ENCODE measurements at places on chromosomes 6 and 20. TPM values are rescaled to one million over a fixed set of nuclear protein-coding genes. Genes with fewer than 3 reads are reported as not detected.

The GPX5 gene
- total RNA-seq = not detected

The SLC32A1 gene
- total RNA-seq = not detected

The DCDC2 gene
- not detected for total RNA-seq

The TREML2 gene
- total RNA-seq = not detected

The NT5E gene
- total RNA-seq = 762 TPM

The PRICKLE4 gene
- total RNA-seq = 3.1 TPM

The E2F1 gene
- 56.2 TPM for total RNA-seq

The ENPP4 gene
- 1.9 TPM for total RNA-seq

The DEFB124 gene
- not detected for total RNA-seq

The RBPJL gene
- total RNA-seq = not detected

The UST gene
- 4.9 TPM for total RNA-seq

The PPP1R3G gene
- total RNA-seq = 0.29 TPM

The CDSN gene
- total RNA-seq = not detected

The RIPOR3 gene
- total RNA-seq = 0.13 TPM

The MLN gene
- total RNA-seq = not detected

The DZANK1 gene
- 1.2 TPM for total RNA-seq
